GF-D8 (cell line): ENCODE measurements at places on chromosomes 16 and 17.
A peak's percentile ranks its signal among the peaks of the same experiment; 100 is the strongest.

DNA sequence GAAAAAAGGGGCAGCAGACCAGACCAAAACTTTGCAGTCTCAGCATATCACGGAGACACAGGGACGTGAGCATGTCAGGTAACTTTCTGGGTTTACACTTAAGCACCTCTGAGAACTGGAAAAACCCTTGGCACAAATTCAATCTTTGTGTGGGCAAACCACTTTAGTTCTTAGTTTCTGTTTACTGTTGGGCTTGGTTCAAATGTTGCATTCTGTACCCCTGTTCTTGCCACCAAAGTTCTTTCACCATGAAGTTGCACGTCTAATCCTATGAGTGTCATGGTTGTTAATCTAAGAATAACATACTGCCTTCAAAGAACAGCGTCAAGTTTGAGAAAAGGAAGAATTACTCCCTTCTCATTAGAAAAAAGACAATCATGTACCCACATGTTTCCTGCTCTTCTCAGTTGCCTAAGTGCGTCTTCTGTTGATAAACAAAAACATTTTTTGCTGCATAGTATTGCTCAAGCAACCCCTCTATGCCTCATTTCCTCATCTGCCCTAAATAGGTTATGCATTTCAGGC lies 11.6 kb downstream of the KRT33A start:
- no peak for DNase-seq

GRCh38 chr17:692116-692515 lies 22.5 kb downstream of the VPS53 start:
- no peak for DNase-seq

DNA sequence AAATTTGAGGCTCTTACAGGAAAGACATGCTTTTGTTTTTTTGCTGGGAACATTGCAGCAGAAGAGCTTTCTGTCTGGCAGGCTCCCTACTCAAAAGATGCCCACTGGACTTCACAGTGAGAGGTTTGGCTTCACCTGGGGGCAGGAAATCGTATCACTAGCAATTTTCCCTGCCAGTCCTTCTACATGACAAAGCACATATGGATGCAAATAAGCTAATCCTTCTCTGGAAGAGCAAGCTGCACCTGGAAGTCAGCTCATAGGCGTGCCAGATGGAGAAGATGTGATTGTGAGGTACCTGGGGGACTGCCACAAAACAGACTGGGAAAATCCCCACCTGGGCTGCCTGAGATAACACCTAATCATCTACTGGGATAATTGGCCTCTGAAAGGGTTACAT lies 195.0 kb upstream of the CPHXL start:
- no peak for DNase-seq

DNA sequence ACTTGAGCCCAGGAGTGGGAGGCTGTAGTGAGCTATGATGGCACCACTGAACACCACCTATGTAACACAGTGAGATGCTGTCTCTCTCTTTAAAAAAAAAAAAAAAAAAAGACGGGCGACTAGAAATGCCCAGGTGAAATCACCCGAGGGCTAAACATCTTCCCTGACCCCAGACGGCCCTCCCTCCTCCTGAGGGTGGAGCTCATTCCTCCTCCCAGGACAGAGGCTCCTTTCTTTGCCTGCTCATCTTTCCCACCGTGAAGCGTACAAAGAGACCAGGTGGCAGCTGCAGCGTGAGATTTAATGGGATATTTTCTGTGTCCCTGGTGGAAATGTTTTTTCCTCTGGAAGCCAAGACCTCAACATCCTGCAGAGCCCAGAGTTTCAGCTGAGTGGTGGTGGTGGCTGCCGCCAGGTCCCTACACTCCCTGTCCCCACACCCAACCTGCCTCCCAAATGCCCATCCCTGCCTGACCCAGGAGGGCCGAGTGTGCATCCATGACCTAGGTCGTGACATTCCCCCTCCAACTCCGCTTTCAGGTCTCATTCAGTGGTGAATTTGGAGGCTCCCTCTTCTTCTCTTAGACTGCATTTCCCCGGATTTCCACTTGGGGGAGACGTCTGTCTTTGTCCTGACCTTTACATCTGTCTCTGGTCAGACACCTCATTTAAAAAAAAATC lies 14.4 kb upstream of the GPRC5B start:
- no peak for DNase-seq

- no peak for DNase-seq
Measured at GRCh38 chr17:9355846-9356245, 219.8 kb downstream of the STX8 start.

- no peak for DNase-seq
Measured at GRCh38 chr16:87850009-87851006, 19.0 kb downstream of the SLC7A5 start.

GRCh38 chr17:66386498-66387351 lies 84.3 kb downstream of the PRKCA start:
- no peak for DNase-seq

GRCh38 chr17:13212860-13213259 lies 195.0 kb upstream of the ELAC2 start:
- DNase-seq = no peak

DNA sequence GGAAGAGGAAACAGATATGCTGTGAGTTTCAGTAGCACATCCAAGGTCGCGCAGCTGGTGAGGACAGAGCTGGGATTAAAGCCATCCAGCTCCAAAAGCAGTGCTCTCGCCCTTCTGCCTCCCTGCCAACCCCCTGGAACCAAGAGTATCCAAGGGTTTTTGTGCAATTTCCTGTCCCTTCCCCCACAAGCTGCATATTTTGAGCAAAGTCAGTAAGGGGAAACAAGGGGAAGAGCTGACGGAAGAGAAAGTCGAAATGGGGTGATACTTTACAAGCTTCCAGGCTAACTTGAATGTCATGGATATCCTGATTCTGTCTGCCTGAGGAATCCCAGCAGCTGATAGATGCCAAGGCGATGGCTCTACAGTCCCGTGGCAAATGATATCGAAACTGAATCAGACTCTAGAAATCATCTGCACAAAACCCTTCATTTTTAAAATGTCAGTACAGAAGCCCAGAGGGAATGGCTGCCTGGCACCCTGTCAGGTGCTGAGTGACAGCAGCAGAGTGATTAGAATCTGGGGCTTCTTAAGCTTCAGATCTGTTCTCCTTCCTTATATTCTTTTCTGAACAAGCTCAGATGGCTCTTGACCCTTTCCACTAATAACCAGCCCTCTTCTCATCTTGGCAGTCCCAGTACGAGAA lies 42.9 kb upstream of the TEKT3 start:
- DNase-seq = no peak

- DNase-seq = no peak
Measured at GRCh38 chr16:12609937-12610699, 193.6 kb downstream of the CPPED1 start.

- no peak for DNase-seq
Measured at GRCh38 chr17:77512062-77512946, 371.5 kb downstream of the SEC14L1 start.

DNA sequence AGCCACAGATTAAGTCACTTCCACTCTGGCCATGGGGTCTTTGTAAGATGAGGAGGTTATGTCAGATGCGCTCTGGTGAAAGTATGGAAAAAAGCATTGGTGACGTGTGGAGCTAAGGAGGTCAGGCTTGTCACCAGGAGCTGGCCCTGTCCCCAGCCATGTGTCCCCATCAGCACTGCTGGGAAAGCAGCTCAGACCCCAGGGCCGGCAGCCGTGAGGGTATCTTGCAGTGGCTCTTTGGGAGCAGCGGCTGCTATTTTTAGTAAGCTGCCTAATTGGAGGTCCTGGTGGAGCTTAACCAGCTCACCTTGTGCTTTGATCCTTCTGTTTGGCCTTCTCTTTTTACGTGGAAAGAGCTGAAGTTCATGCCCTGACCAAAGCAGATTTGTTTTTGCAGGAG lies 60.9 kb downstream of the MPRIP start:
- DNase-seq = no peak

DNA sequence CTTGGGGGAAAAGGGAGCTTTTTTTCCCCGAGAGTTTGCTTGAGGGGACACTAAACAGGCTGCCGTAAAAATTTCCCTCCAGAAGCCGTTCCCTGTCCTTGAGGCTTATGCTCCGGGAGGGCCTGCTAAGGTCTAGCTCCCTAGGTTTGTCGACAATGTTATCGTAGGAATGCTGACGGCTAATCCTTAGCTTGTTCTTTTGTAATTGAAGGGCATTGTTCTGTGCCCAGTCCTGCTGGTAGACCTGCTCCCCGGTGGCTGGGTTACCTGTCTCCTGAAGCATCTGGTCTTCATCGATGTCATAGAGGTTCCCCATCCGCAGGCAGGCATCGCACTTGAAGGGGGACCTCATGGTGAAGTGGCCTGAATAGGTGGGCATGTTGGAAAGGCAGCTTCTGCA lies 418.7 kb downstream of the GRIN2A start:
- DNase-seq = no peak

DNA sequence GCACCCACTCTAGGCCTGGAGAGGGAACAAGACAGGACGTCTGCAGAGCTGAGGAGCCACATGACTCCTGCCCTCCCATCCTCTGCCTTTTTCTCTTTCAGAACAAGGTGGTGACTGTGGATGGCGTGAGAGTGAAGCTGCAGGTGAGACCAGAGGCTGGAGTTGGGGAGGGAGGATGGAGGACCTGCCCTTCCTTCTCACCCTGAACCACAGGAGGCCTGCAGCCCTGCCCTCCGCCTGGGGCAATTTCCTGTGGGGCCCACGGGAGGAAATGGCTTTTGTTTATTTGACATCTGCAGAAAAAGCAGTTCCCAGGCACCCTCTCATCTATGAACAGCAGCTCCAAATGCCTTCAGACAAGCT lies 5.1 kb downstream of the RAB37 start:
- DNase-seq = peak; percentile 83

GRCh38 chr17:42387661-42388380 lies 421 bp downstream of the STAT3 start:
- DNase-seq = peak; percentile 79

- no peak for DNase-seq
Measured at GRCh38 chr16:8718851-8719680, 44.6 kb downstream of the ABAT start.

DNA sequence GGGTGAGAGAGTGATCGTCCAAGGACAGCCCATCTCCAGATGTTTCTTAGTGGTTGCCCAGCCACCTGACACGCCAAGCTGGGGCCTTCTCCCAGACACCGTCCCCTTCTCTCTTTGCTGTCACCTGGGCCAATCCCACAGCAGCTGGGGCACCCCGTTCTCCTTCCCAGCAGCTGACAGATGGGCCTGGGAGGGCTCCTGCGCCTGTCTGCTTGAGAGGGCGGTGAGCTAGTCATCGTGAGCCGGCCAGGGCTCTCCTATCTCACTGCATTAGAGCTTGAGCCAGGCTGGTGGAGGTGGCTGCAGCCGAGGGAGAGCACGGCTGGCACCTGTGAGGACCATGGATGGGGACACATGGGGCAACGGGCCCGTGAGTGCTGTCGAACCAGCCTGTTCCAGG lies 41.2 kb downstream of the RAB11FIP3 start:
- DNase-seq = no peak

GRCh38 chr17:46158323-46159296 lies 34.6 kb downstream of the KANSL1 start:
- no peak for DNase-seq

GRCh38 chr17:80591788-80592187 lies 47.1 kb downstream of the RPTOR start:
- no peak for DNase-seq

DNA sequence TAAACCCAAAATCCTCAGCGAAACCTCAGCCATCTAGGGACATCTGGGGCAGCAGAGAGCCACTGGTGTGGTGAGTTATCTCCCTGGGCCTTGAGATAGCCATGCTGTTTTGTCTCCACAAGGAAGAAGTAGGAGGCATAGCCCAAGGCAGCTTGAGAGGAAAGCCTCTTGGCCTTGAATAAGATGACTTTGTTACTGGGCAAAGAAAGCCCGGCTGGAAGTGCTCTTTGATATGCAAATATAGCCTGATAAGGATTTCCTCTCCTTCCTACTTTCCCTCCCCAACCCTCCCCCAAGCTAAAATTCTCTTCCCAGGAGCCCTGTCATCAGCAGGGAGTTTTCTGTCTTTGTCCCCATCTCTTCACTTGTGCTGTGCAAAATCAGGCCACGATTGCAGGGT lies 694.4 kb downstream of the MAF start:
- no peak for DNase-seq

GRCh38 chr16:31428279-31428597 lies at the start of gene COX6A2:
COX6A2 (minus strand) TSS chr16:31428360; CDS start chr16:31428325, 35 bp downstream.
- DNase-seq = no peak

- no peak for DNase-seq
Measured at GRCh38 chr16:85027958-85028684, 526 bp downstream of the KIAA0513 start.

- no peak for DNase-seq
Measured at GRCh38 chr16:48126801-48127644, 28.8 kb downstream of the ABCC12 start.

GRCh38 chr17:4516735-4517134 lies 18.1 kb downstream of the SPNS2 start:
- no peak for DNase-seq

DNA sequence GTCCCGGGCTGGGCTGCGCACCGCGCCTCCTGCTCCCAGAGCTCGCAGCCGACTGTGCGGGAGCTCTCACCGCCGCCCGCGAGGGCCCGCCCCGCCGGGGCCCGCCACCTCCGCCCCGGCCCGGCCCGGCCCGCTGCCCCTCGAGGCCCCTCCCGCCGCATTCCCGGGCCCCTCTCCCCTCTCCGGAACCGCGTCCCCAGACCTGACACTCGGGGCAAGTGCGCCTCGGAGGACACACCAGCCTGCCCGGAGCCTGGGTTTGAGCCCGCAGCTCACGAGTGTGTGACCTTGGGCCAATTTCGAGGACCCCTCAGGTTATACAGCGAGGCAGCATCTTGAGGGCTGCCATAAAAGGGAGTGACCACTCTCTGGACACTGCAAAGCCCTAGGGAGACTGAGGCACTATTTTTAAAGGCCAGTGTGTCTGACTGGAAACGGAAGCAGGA lies 2.0 kb upstream of the GRIN2C start:
- DNase-seq = no peak

GRCh38 chr17:76368545-76368944 lies 14.8 kb upstream of the PRPSAP1 start:
- DNase-seq = no peak

- no peak for DNase-seq
Measured at GRCh38 chr16:72910381-72910780, 137.5 kb downstream of the ZFHX3 start.

DNA sequence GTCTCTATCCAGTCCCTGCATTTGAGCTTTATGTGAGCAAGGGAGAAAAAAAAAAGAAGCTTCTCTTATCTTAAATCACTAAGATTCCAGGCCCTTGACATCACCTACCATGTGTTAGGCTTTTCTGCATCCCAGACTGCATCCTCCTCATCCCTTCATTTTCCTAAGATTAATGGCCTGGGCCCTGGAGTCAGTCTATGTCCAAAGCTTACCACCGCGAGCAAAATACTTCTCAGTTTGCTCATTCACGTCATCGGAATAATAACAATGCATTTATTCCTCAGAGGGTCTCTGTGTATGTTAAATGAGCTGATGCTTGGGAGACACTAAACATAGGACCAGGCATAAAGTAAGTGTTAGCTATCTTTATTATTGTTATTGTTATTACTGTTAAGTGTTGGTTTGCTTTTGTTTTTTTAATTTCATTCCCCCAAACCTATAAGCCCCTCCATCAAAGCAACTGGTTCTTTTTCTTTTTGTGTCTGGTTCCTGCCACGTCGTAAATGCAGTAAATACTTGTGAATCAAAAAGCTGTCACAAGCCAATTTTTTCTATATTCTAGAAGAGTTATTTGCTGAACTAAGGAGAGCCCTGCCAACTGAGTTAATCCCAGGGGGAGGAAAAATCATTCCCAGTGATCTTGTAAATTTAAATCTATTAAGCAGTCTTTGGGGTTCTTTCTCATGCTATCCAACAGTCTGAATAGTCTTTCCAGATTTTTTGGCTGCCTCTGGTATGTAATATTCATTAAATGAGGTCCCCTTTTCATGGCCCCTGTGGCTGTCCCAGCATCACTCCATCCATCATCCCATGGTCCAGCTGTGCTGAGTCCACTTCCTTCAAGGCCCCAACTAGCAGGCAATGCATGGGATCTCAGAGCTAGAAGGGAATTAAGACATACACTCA lies 46.5 kb downstream of the VAT1L start:
- DNase-seq = no peak
